Jurkat, Clone E6-1 (cell line): ENCODE measurements at places on chromosomes 2 and 18.
A peak's percentile ranks its signal among the peaks of the same experiment; 100 is the strongest.

DNA sequence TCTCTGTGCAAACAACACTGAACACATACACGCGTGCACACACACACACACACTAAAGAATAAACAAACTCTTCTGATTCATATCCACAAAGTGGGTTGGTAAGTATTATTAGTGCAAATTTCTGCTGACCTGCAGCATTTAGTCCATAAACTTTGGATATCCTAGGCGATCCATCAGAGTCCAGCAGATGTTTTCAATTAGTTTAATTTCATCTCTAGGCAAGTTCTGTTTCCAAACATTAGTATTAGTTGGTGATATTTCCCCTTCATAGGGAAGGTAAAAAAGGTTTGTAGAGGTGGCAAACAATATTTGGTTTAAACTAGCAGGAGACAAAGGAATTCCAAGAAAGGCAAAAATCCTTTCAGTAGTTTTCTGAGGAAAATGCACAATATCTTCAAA, 5.7 kb downstream of the DSEL start:
- no peak for DNase-seq

- DNase-seq, result no peak
Measured at GRCh38 chr2:33488715-33489540, 12.5 kb downstream of the RASGRP3 start.

GRCh38 chr2:238720232-238720672, 127.6 kb upstream of the TWIST2 start:
- DNase-seq, result peak; percentile 48

- no peak for DNase-seq
Measured at GRCh38 chr2:160737247-160737646, 243.6 kb upstream of the RBMS1 start.

GRCh38 chr2:238582159-238582558, 155.4 kb downstream of the ASB1 start:
- no peak for DNase-seq

DNA sequence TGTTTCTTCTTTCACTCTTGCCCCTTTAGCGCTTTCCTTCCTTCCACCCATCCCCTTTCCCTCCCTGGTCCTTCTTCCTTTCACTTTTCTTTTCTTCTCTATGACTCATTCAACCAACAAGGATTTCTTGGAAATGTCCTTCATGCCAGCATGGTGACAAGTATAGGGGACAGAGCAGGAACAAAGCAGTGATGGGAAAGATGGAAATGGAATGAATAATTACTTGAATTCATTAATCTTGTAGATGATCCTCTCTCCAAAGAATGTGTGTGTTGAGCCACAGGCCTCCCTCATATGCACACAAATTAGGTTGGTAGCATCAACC, 1.5 kb downstream of the VAMP5 start:
- DNase-seq, result no peak

DNA sequence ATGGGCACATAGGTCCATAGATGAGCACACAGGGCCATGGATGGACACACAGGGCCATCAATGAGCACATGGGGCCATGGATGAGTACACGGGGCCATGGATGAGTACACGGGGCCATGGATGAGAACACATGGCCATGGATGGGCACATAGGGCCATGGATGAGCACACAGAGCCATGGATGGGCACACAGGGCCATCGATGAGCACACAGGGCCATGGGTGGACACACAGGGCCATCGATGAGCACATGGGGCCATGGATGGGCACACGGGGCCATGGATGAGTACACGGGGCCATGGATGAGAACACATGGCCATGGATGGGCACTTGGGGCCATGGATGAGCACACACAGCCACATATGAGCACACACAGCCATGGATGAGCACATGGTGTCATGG, 192.6 kb upstream of the HDAC4 start:
- no peak for DNase-seq

- DNase-seq, result no peak
Measured at GRCh38 chr2:76498360-76498759, 787.6 kb upstream of the GCFC2 start.

DNA sequence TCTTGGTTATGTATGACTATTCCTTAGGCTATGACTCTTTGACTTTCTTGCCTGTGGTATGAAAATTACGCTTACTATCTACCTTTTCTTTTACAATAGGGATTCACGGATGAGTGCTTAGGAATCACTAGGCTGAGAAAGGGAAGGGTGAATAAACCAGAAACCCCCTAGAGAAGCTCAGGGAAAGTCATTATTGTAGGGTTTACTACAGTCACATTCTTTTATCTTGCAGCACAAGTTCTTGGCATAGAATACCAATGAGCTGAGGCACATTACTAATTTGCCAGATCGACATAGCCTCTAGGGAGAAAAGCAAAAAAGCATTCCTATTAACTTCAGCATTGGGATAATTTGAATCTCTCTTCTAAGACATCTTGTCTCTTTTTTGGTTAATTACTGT, 103.3 kb downstream of the ST6GAL2 start:
- no peak for DNase-seq

DNA sequence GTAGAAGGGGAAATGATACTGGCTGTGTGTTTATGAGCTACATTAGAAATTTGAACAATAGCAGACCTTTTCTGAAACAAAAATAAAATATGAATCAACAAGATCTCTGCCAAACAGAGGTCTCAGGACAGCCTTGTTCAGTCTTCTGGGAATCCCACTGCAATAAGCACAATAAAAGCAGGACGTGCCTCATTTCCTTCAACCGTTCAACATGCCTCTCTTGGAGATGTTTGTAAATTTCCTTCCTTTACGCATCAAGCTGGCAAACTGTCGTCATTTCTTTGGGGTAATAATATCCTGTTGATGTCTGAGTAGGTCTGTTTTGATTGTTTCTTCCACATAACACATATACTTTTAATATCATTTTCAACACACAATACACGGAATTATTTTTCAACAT, 77.2 kb downstream of the TCF4 start:
- DNase-seq, result no peak

GRCh38 chr2:68438455-68439303, 28.4 kb downstream of the FBXO48 start:
- no peak for DNase-seq

- no peak for DNase-seq
Measured at GRCh38 chr2:195148004-195148403, 509.0 kb upstream of the SLC39A10 start.

DNA sequence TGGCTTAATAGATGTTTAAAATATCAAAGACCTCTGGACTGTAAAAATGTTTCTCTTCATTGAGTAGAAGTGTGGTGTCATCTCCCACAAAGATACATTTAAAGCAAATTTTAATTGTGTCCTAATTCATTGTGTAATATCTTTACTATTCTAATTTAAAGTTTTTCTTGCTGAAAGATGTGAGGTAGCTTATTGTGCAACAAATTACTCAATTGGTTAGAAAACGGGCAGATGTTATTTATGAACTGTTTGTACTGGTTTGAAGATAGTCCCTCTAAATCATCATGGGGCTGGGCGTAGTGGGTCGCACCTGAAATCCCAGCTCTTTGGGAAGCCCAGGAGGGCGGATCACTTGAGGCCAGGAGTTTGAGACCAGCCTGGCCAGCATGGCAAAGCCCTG, 65.3 kb downstream of the CYBRD1 start:
- DNase-seq, result no peak

DNA sequence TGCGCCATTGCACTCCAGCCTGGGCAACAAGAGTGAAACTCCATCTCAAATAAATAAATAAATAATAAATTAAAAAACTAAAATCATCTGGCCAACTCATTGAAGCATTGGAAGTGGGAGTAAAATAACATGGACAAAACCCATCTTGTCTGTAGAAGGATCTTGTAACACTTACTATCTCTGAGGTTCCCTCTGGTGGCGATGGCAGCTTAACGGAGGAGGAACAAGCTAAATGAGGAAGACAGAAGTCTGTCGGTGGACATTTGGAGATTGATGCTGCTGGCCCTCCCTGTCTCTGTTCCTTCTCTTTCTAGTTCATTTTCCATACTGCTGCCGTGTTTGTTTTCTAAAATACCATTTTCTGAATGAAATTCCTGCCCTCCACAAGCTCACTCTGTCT, 43.4 kb downstream of the ZCCHC2 start:
- peak; percentile 6 for DNase-seq

GRCh38 chr2:46350029-46350689, 53.0 kb downstream of the EPAS1 start:
- DNase-seq, result peak; percentile 82
